Epithelial cell of prostate (primary cell): ENCODE measurements at places on chromosomes 2 and 18.
A peak's percentile ranks its signal among the peaks of the same experiment; 100 is the strongest.

DNA sequence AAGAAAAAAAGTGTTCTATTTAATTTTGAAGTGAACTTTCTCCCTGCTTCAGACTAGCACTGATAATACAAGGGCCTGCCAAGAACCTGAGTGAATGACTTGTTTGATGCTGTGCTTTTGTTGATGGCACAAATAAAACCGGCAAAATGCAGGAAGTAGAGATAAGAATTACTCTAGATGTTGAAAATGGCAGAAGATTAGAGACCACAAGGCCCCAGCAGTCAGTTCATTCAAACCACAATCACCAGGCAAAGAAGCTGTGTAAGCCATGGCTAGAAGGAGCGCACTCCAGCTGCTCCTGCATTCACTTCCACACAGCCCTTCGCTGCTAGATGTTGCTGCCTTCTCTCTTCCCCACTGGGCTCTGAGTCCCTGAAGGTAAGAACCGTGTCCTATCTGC, 297.1 kb downstream of the AGPS start:
- DNase-seq = no peak

GRCh38 chr18:70072678-70073077, 125.0 kb upstream of the CD226 start:
- DNase-seq = no peak

GRCh38 chr2:115650827-115651226, 1208.4 kb downstream of the DPP10 start:
- no peak for DNase-seq

DNA sequence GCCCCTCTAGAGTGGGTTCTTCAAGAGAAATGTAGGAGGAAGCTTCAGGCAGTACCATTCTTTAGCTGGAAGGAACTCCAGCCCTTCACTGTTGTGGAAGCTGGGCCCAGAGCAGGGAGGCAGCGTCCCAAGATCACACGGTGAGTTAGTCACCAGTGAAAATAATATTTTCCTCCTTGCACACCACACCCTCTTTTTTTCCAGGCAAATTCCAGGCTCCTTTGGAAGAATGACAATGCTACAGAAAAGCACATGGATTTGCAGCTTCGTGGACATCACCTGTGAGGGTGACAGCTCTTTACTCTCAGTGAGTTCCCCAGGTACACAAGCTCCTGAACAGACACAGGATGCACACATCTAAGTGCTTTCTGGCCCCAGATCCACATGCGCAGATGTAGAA, 157.1 kb downstream of the COL6A3 start:
- no peak for DNase-seq

DNA sequence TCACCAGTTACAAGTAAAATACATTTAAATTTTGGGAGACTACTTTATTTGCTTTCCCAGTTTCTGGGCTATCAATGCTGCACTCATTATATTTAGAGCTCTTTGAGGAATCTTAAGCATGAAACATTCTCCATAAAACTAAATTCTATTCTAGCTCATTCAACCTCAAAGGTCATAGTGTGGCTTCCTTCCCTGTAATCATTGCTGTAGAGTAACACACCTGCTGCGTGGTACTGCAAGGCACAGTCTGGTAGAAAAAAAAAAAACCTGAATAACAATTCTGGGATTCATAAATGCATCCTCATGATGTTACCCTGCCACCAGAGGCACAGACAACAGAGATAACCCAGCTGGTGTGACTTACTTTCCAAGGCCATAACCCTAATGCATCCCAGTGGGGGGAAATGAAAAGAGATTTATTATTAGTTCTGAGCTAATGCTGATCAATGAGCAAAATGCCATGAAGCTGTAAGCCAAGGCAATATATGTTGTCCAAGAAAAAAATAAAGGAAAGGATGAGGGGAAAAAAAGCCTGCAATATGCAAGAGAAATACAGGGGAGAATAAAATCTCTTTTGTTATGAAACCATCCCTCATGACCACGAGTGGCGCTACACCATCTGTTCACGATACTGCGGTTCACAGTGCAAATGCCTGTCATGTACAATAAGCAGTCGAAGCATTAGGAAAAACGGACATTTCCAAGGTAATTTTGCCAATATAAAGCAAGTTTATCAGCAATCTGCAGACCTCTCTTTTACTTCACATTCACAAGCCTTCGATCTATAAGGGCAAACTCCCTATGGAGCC, 1481.6 kb upstream of the PIK3C3 start:
- DNase-seq = no peak

DNA sequence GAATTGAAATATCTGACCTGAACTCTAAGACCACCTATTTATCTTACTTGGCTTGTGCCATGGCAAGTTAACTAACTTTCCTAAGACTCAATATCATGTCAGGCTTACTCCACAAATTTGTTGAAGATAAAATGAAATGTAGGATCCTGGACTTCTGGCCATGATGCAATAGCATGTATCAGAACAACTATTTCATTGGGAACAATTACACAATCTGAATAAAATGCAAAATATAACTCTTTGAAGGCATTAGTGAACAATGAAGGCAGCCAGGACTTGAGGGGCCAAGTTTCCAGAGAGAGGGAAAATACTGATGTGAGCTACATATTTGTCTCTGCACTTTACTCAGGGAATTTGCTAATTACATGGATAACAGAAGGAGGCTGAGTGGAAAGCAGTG, 476.5 kb upstream of the ACVR2A start:
- DNase-seq = no peak

DNA sequence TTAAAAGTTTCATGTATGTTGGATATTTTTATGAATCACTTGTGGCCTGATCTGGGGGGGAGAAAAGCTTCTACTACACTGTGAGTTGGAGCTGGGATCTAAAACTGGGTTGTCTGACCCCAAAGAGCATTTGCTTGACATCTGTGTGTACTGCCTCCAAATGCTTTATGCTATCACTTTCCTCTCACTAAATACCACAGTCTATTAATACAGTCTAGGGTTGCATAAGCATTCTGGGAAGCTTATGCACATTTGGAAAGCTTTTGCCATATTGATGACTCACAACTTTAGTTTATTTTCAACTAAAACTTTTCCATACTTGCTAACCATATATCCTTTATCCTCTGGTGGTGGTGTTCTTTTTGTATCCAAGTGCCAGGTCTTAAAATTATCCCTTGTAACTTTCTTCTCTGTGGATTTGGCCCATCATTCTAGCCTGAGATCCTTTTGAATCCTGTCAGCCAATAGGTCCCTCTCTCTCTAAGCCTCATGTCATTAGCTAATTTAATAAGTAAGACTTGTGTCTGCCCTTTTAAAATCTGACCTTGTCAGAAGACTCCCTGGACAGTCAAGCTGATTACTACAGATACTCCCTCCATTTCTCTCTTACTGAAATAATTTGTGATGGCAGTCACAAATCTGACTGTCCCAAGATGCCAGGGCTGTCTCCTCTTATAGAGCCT, 72.7 kb downstream of the NXPH2 start:
- DNase-seq = no peak

GRCh38 chr2:187210726-187211125, 237.3 kb downstream of the CALCRL start:
- no peak for DNase-seq

- DNase-seq = no peak
Observed at GRCh38 chr2:216491793-216492596, 6.6 kb upstream of the RPL37A start.

DNA sequence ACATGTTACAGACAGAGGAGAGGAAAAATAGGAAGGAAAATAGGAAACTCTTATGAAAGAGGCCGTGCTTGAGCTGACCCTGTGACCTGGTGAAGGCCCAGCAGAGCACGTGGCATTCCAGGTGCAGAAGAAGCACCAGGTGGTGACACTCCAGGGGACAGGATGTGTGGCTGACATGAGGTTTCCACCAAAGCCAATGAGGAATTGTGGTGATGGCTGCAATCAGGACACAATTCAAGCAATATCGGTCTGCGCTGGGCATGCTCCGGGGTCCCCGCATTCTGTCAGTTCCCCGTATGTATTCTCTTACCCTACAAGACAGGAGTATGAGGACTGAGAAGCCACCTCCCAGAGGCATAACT, 504.2 kb downstream of the EIPR1 start:
- no peak for DNase-seq

DNA sequence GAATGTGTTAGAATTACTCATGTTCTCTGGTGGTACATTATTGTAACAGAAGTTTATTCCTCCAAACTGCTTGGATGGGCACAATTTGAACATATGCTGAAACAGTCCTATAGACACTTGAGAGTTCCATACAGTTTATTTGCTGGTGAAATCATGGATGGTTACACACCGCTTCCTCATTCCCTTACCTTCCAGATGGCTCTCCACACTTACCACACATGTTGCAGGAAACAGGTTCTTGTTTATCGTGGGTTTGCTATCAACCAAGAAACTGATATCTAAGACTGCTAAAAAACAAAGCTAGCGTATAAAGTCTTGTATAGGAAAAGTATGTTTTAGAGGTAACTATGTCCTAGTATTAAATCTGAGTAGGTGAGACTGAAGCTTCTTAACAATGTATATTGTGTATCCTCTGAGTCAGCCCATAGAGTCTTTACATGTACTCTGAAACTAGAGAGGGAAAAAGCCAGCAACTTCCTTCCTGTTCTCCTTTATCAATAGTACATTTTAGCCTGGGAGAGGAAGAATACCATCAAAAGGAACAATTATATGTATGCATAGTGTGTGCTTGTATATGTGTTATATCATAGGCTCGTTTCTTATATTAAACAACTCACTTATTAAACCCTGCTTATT, 313.1 kb downstream of the PLCL1 start:
- no peak for DNase-seq

DNA sequence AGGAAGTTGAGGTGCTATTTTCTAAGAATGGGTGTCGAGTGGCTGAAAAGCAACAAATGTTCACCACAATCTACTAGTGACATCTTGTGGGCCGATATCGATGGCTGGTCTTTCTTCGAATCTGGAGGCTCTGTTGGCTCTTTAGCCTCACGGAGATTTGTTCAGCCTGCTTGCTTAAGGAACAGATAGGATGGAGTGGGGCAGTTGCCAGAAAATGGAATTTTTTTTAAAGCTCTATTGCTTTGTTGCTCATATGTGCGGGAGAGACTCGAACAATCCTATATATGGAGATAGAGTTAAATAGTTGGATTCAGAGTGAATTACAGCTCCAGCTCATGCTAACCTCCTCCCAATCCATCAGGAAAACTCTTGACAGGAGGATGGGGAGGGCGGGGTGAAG, 70.9 kb upstream of the LYPD6B start:
- DNase-seq = no peak

GRCh38 chr18:23936381-23936958, 78.1 kb upstream of the TTC39C start:
- no peak for DNase-seq

DNA sequence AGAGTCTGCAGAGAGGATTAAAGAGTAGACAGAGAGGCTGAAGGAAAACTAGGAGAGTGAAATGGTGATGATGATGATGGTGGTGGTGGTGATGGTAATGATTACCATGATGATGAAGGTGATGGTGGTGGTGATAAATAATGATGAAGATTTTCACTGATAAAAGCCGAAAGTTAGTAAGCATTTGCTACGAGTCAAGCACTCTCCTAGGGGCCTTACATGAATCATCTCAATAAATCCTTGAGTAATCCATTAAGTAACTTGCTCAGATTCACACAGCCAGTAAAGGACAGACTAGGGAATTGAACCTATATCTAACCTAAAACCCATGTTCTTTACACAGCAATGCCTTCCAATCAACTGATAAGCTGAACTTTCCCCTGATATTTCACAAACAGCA, 106.7 kb upstream of the PGAP1 start:
- DNase-seq = no peak

DNA sequence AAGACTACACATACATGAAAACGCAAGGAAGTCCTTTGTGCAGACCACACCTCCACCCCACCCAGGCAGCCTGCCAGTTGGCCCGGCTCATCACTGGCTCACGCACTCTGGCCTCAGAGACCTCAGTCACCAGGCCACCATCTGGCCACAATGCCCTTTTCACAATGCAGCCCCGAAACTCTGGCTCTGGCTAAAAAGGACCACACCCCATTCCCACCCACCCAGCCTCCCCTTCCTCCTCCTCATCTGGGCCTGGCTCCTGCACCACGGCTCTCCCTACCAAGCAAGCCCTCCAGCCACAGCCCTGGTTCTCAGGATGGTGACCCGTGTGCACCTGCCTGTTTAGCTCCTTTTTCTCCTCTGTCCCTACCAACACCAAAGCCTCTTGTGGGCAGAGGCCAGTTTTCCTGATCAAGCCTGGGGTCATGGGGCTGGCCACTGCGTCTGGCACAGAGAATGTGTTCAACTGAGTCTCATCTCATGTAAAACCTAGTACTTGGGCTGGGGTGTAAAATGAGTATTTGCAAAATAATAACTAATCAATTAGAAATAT, 7.4 kb downstream of the HDAC4 start:
- no peak for DNase-seq

DNA sequence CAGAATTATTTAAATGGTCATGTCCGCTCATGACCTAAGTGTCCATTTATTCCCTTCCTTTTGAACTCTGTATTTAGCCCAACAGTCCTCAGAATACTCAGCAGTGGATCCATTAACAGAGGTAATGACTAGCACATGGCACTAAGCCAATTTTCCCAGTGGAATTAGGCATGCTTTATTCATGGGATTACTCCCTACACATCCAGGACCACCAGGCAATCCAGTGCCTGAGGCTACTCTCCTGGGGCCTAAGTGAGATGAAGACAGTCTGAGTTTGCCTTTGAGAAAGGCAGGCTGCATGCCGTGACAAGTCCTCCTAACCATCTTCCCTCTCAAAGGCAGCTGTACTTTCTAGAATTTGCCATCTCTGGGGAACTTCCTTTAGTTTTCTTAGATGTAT, 128.6 kb downstream of the SPOPL start:
- no peak for DNase-seq

- DNase-seq = peak; percentile 46
Observed at GRCh38 chr2:232901736-232902578, 31.9 kb downstream of the SNORC start.

DNA sequence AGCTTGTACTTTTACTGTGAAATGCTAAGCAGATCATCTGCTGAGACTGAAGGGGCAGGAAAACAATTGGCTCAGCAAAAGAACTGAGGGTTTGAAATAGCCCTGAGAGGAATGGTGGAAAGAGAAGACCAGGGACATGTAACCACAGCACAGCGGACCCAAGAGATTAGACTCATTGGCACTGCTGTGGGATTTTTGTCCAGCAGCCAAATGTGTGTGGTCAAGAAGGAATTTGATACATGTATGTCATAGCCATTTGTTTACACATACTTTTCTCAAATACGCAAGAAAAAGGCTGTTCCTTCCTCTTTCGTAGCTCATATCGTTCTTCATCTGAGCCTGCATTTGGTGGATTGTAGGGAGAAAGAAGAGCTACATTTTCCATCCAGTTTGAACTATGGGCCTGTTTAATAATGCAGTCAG, 73.8 kb downstream of the TRABD2A start:
- peak; percentile 49 for DNase-seq

GRCh38 chr2:75464348-75464946, 96.3 kb downstream of the EVA1A start:
- no peak for DNase-seq

DNA sequence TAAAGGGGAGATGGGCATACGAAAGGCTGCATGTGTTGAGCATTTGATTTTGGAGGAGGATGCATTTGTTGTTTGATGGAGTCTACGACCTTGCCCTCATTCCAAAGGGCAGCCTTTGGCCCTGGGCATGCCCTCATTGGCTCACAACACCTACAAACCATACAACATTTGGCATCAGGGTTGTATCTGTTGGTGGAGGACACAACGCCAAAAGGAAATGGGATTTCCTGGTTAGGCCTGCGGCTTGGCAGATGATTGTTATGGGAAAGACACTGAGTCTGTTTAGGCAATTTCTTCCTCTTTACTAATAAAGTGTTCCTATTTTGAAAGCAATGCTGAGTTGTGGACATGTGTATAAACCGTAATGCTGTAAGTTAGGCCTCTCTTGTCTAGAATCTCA, 246.9 kb downstream of the LDLRAD4 start:
- DNase-seq = no peak

GRCh38 chr18:5997361-5997760, 102.0 kb upstream of the TMEM200C start:
- no peak for DNase-seq
